ENCODE measurements at places on chromosomes 13 and 19.

- no peak for DNase-seq
Observed at GRCh38 chr13:47291107-47291656, 394.3 kb upstream of the HTR2A start.

- peak; percentile 38 for DNase-seq
Observed at GRCh38 chr13:51844862-51845573, at the start of gene TMEM272. TSS of gene TMEM272 (minus strand) at chr13:51845177. CDS start at chr13:51838530, 6,647 bp downstream.

DNA sequence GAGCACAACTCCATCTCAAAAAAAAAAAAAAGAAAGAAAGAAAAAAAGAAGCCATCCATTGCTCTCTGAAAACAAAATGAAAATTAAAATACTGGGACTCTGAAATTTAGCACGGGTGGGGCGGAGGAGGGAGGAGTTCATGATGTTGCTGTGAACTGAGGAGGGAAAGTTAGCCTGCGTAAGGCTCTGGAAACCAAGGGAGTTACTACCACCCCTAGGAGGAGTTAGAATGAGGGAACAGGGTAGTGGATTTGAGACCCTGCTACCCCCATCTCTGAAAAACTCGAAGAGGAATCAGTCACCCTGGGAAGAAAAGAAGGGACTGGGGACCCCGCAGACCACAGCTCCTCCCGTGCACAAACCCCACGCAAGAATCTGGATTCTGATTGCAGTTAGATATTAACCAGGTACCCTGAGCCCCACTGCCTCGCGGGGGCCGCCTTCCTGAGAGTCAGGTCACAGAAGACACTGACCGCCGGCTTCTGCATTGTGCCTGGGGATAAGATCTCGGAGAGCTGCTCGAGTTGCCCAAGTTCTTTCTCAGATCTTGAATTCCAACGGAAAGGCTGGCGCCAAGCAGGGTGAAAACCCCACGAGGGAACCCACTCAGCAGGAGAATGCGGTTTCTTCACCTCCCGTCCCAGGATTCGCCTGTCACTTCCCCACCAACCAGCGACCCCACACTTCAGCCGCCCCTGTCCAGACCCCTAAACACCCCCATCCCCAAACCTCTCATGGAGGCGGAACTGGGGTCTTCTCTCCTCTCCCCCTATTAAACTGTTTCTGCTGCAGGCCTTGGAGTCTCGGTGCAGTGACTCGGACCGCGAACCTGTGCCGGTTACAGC lies 870 bp downstream of the ZNF442 start:
- no peak for DNase-seq

DNA sequence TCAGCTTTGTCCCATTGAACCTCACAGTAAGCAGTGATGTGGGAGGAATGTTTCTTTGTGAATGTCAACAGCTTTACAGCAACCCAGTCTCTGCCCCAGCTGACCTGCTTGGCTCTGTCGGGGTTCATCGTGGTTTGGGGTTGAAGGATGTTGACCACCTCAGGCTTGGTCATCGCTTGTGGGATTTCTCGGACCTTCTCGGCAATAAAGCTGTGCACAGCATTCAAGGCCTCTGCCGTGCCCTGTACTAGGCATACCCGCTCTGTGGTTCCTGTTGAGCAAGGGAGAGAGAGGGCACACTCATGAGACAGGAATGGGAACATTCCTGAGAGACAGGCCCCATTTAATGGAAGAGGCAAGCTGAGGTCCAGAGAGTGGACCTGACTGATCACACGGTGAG lies 20.0 kb downstream of the NOVA2 start:
- no peak for DNase-seq

GRCh38 chr19:49019242-49019932 lies 2.5 kb upstream of the LHB start:
- DNase-seq, result peak; percentile 43

DNA sequence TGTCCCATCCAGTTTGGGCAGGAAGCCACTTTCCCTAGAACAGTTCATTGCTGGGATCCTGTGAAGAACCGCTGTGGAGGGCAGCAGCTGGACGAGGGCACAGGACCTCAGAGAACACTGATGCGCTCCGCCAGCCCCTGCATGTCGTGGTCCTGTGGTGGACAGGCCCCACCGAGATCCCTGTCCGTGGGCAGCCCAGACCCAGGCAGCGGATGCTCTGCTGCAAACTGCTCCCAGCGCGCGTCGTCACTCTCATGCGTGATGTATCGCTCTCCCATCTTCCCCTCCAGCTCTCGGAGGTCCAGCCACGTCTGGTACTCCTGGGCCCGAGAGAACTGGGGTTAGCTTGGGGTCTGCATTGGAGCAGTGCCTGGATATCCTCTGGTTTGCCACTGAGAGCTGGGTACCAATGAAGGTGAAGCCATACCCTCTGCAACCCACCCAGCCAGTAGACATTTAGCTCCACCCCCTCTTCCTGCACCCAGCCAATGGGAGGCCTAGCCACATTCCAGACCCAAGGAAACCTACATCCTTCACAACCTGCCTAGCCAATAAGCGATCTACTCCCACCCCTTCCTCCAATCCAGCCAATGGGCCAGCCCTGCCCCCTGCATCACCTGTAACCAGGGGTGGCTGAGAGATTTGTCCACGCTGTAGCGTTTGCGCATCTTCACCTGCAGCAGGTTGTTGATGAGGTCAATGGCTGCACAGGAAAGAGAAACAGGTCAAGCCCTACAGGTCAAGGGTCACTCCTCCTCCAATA lies 13.6 kb upstream of the DACT3 start:
- DNase-seq, result no peak
